ENCODE measurements at places on chromosomes 12 and 14.

DNA sequence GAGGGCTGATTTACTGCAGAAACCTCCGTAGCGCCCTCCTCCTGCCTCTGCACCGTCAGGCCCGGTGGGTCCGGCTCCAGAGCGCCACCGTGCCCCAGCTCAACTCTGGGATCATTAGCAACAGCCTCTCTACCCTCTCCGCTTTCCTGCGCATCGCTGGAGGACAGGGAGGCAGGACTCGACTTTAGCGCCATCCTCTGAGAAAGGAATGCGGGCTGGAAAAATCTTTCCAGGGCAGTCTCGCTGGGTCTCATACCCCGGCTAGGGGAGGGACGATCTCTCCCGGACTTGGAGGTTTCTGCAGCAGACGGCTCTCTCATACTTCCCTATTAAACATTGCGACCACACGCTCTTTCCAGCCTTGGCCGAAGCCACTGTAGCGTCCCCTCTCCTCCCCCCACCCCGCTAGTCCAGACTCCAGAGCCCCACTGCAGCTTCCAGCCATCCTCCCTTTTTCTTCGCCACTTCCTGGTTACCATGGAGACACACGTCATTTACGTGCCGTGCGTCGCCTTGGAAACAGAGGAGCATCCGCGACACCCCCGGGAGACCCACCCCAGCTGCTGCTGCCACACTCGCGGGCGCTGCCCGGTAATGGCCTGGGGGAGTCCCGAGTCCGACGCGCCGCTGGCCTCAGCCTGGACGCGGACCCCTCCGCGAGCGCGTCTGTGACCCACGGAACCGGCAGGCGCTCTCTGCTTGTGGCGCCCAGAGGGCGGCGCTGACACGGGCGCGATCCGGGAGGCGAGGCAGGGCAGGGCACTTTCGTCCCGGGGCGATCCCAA lies at the start of gene CCDC184:
Gene CCDC184, plus strand, starts transcription at position 554 of the 785 bp plus-strand sequence. CDS start 479 bp downstream, outside the sequence.
- DNase-seq: peak; percentile 64

DNA sequence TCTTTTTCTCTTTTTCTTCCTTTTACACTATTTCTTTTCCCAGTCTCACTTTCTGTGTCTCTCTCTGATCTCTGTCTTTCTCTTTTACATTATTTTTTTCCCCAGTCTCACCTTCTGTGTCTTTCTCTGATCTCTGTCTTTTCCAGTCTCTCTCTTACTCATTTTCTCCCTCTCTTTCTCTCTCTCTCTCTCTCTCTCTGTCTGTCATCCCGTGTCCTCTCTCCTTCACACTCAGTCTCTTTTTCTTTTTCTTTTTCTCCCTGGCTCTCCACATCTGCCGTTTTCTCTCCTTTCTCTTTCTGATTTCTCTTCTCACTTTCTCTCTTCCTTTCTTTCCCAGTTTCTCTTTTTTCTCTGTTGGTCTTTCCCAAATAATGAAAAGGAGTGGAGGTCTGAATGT lies 22.3 kb downstream of the DHRS4L2 start:
- no peak for DNase-seq

DNA sequence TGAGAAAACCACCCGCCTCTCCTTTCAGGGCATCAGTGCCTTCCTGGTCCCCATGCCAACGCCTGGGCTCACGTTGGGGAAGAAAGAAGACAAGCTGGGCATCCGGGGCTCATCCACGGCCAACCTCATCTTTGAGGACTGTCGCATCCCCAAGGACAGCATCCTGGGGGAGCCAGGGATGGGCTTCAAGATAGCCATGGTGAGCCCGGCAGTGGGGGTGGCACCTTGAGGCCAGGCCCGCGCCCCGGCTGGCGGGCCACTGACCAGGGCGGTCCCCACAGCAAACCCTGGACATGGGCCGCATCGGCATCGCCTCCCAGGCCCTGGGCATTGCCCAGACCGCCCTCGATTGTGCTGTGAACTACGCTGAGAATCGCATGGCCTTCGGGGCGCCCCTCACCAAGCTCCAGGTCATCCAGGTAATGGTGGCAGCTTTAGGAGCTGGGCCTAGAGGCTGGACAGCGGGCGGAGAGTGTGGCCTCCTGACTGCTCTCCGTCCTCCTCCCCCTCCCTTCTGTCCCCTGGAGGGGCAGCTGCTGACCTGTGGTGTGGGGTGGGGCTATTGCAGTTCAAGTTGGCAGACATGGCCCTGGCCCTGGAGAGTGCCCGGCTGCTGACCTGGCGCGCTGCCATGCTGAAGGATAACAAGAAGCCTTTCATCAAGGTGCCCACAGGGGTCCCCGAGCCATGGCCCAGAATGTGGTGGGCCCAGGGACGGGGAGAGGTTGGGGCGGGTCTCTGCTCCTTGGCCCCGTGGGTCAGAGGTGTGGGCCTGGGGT lies 12.8 kb downstream of the ACADS start:
- no peak for DNase-seq

- DNase-seq: no peak
These were observed 66.2 kb upstream of the BEGAIN start for GRCh38 chr14:100653409-100653808.
